ENCODE measurements at places on chromosomes 2 and 18.

DNA sequence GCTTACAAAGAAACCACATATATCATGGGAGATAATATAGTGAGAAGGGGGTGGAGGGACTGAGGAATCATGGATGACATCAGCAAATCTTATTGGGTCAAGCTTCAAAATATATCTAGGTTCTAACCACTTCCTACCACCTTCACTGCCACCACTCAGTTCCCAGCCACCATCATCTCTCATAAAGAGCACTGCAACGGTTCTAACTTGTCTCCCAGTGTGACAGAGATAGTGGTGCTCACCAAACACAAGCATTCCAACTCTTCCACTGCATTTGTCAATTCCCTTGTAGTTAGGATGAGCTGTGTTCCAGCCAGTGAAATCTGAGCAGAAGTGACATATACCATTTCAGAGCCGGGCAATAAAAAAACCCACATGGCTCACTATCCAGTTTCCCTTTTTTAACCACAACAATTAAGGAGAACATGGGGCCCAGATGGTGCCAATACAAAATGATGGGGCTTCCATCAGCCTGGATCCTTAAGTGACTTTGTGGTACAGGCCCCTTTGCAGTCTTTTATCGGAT, 318.1 kb downstream of the NBAS start:
- DNase-seq = no peak

DNA sequence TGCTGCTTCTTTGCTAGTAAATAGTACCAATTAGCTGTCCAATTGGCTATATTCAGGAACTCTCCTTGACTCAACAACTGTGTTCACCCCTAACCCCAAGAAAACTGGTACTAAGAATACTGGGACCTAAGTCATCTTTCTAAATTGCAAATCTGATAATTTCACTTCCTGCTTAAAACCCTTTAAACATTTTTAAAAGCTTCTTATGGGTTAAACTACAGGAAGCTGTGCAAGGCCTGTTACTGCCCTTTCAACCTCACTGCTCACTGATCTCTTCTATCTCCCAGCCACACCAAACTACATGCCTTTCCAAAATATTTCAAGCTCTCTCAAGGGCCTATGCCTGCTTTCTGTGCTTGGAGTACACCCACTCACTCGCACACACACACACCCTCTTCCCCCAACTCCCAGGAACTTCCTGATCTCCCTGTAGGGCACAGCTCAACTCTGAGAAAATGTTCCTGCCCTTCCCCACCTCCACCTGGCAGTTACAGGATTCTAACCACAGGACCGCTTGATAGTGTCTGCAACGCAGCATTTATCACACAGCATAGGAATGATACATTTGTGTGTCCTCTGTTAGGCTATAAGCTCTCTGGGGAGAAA, 6.7 kb downstream of the LMAN1 start:
- DNase-seq = no peak

- DNase-seq = no peak
Measured at GRCh38 chr18:23539911-23540525, 36.7 kb downstream of the RMC1 start.

DNA sequence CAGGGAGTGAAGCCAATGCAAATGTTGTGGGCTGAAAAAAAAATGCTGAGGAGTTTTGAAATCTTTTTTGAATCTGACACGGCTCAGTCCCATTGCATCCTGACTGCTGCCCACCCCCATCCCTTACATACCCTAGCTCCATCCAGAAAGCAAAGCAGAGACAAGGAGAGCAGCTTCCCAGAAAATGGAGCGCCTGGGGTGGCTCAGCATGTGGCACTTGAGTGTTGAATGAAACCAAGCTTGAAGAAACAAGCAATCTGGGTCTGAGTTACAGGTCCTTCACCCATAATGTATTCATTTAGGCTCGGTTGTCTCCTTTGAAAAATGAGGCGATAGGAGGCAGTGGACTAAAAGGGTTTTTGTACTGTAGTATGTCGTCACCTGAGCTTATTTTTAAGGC, 244.2 kb upstream of the ACVR2A start:
- DNase-seq = no peak

Data from HL-60 (cell line).